ENCODE measurements at places on chromosomes 11 and 22.

GRCh38 chr22:17957693-17958092, 66.7 kb downstream of the MICAL3 start:
- DNase-seq = no peak

GRCh38 chr11:75558939-75559843, 2.9 kb upstream of the SERPINH1 start:
- no peak for DNase-seq

- no peak for DNase-seq
These were observed 26.8 kb downstream of the BARX2 start for GRCh38 chr11:129402206-129403171.

- no peak for DNase-seq
These were observed 12.1 kb upstream of the CHRM1 start for GRCh38 chr11:62933285-62933684.

- DNase-seq = no peak
These were observed 73.5 kb upstream of the GRAMD1B start for GRCh38 chr11:123356539-123356938.

- DNase-seq = no peak
These were observed 14.6 kb upstream of the NDUFC2 start for GRCh38 chr11:78094250-78094649.

- DNase-seq = peak; percentile 29
These were observed at the start of gene GALNT18 for GRCh38 chr11:11621573-11622339. TSS of gene GALNT18 (minus strand) at chr11:11622005.

DNA sequence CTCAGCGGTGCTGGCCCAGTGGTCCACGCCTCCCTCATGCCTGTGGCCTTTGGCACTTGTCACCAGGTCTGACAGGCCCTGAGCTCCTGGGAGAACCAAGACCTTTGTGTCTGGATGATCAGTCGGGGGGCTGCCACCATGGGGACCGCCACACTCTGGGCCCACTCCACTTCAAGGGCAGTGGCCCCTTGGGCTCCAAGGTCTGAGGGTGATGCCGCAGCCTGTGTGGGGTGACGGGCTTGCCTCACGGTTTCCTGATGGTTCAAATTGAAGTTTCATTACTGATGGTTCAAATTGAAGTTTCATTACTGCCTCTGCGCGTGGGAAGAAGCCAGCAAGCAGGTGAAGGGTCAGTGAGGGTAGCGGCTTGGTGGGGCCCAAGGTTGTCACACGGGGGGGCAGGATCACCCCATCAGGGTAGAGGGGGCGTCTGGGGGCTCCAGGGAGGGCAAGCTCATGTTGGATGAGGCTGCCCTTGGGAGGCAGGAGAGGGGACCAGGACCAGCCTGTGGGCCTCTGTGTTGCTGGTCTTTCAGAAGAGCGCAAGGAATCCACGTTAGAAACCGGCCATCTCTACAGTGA, 27.5 kb downstream of the TRMU start:
- no peak for DNase-seq

- no peak for DNase-seq
These were observed at the start of gene DDX25 for GRCh38 chr11:125903711-125904659. TSS of gene DDX25 (plus strand) at chr11:125904508. CDS start at chr11:125904518, 10 bp downstream.

DNA sequence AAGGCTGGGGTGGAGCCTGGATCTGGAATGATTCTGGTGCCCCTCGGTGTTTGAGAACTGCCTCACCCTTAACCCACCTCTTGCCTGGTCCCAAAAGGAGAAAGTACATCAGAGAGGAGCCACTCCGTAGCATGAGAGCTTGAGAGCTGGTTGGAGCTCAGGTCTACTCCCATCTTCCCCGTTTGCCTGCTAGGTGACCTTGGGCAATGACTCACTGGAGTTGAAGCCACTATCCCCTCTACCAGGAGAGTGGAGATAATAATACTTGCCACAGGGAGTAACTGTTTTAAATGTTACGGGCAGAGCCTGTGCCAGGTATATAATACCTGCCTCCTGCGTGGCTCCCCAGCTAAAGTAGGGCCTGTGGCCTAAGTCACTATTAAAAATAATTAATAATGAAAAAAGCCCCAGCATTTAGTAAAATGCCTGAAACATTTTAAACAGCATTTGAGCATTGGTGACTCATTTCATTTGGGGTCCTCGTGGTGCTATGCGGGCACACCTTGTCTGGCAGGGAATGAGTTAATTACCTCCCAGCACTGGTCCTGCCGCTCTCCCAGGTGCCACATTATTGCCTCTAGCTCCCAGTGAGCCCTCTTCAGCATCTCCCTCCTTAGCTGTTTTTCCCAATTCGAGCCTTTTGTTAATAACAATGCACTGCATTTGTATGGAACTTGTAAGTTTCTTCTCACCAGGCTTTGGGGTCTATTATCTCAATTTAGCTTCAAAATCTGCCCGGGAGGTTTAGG, 22.5 kb downstream of the CYTH4 start:
- no peak for DNase-seq

- DNase-seq = no peak
These were observed 78.6 kb downstream of the RTL6 start for GRCh38 chr22:44419429-44419828.

GRCh38 chr11:70399681-70400112, 1.4 kb downstream of the CTTN start:
- peak; percentile 16 for DNase-seq

GRCh38 chr22:35947794-35948425, 80.7 kb downstream of the RBFOX2 start:
- no peak for DNase-seq

- no peak for DNase-seq
These were observed 49.2 kb downstream of the MTMR3 start for GRCh38 chr22:29932136-29932535.

DNA sequence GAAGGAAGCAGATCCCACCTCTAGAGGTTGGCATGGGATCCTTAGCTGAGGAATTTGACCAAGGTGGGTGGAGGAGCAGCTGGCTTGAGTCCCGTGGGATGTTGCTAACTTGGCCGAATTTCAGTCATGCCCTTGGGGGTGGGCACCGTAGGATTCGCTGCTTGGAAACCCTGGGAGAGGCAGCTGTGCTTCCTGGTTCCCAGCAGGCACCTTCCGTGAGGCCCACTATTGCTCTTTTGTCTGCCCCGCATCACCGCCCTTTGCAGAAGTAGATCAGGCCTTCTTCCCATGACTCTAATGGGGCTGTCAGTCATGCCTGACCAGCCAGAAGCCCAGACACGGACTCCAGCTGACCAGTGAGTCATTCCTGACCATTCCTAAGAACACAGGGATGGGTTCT, 292.3 kb upstream of the SYN3 start:
- no peak for DNase-seq

DNA sequence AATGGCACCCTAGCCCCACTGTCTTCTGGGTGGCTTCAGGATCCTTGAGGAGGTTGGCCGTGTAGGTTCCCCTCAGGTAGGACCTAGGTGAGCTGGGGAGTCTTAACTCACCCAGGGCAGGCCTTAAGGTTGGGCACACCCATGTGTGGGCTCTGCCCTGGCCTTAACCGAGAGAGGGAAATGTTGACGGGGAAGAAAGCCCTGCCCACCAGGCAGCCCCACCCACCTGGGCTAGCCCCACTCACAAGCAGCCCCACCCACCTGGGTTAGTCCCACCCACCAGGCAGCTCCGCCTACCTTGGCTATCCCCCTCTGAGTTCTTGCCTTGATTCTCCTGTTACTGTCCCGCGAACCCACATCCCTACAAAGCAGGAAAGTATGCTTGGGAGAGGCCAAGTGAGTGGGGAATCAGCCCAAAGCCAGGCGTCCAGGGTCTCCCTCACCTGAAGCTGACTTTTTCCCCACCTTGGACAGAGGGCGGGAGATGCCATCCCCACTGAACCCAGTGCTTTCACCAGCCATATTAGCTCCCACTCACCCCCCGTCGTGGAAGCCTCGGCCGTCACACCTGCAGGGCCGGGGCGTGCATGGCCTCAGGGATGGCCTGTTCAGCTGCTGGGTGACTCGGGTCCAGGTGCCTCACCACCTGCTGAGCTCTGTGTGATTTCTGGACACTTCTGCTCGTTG, at the start of gene MYEOV:
Gene MYEOV, plus strand, starts transcription at position 337 of the 687 bp plus-strand sequence. CDS start 1,200 bp downstream, outside the sequence.
- DNase-seq = peak; percentile 74

DNA sequence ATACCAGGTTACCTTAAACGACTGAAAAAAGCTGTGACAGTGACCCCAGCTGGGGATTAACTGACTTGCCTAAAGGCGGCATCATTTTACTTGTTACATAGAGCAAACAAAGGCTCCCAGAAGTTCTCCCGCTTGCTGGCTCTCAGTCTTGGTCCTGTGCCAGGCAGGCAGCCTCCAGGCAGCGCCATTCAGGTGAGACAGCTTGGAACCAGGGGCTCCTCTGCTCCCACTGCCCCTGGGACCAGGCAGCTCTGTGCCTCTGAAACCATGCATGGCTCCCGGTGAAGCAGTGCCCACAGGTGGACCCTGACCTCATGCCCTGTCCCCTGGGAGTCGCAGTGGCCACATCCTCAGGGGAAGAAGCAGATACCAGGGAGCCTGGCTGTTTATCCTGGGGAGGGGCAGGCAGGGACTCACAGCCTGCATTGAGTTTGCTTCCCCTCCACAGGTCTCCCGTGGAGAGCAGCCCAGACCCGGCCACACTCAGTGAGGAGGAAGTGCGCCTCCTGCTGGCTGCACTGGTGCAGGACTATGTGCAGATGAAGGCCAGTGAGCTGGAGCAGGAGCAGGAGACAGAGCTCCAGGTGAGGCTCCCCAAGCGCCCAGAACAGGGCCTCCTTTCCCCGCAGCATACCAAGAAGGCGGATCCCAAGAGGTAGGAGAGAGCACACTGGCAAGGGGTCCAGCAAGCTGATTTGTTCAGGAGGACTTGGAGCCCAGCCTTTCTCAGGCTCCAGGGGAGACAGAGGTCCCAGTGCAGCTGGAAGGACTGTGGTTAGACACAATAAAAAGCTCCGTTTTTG, 15.6 kb upstream of the CYP2R1 start:
- DNase-seq = peak; percentile 72

DNA sequence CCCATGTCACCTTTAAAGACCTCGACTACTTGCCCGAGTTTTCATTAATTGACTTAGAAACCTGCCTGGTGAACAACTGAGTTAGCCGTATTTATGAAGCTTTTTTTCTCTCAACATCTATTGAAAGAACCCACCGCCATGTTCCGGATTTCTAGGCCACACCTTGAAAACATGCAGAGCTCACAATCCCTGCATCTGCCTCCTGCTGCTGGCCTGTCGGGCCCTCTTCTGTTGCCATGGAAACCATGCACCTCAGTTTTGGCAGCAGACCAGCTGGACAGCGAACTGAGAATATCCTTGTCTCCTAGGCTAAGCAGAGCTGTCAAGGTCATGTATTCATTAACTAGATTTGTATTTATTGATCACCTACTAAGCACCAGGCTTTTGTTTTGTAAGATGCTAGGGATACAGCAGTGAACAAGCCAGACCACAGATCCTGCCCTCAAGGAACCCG, 4.3 kb upstream of the PATZ1 start:
- DNase-seq = no peak

- no peak for DNase-seq
These were observed 36.3 kb upstream of the CFAP300 start for GRCh38 chr11:102010776-102011494.

DNA sequence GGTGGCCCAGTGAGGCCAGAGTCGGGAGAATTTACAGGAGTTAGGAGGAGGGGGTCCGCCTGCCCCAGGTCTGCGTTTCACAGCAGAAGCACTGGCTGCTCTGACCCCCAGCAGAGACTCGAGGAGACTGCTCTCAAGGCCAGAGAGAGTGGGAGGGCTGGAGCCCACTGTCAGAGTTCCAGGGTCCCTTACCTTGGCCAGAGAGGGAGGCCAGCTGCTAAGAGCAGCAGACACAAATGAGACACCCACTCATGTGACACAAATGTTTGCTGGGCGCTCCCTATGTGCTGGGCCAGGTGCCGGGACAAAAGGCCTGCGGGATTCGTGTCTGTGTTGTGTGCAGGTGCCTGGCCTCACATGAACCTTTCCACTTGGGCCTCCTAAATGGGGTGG, 2.8 kb upstream of the TNFRSF13C start:
- no peak for DNase-seq

GRCh38 chr11:23836981-23837380, 659.9 kb upstream of the LUZP2 start:
- DNase-seq = no peak

DNA sequence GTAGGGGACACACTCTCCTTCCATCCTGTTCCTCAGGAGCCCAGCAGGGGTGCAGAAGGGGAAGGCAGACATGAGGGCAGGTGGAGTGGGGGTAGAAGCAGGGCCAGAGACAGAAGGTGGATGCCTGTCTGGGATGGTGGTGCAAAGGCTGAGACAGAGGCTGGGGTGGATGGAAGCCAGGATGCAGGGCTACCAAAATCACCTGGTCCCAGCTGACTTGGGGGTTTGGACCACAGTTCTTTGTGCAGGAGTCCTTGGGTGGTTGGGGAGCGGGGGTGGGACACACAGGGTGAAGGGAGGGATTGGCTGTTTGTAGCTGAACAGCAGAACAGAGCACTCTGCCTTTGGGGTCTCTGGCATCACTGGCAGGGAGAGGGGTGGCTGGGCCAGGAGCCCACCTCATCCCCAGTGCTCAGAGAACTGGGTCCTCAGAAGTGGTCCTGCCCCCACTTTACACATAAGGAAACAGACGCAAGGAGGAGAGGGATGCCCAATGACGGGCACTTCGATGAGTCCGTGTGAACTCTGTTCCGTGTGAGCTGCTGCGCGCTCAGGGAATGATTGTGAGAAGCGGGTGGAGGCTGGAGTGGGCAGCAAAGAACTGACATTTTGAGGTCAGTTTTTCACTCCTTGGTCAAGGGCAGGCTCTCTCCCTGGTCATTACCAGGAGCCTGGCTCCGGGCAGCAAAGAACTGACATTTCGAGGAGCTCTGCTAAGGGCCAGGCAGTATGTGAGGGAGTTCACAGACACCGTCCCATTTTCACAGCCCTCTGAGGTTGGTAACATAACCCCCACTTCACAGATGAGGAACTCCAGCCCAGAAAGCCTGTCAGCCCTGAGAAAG, 1.9 kb downstream of the TAGLN start:
- DNase-seq = no peak

DNA sequence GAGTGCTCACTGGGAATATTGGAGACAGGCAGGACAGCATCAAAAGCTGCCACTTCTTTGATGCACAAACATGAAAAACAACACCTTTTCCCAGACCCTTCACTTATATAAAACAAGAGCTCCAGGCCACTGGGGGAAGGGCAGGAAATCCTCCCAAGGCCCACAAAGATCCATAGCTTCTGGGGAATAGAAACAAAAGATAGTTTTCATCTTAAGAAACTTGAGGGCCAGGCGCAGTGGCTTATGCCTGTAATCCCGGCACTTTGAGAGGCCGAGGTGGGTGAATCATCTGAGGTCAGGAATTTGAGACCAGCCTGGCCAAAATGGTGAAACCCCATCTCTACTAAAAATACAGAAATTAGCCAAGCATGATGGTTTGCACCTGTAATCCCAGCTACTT, 15.3 kb downstream of the RTL6 start:
- no peak for DNase-seq

All from hematopoietic multipotent progenitor cell treated with erythropoietin and hydrocortisone succinate and interleukin-3 and kit ligand, for 17 days (in vitro differentiated cells).